ENCODE measurements at places on chromosomes 11 and 22. TPM values are rescaled to one million over a fixed set of nuclear protein-coding genes. Genes with fewer than 3 reads are reported as not detected.

Gene C11orf91
- total RNA-seq = not detected

Gene KDM4E
- not detected for total RNA-seq

Gene SLC22A6
- total RNA-seq = not detected

Gene PIH1D2
- 1.3 TPM for total RNA-seq

Gene BIK
- total RNA-seq = 1.6 TPM

Gene TTC28
- total RNA-seq = 21.0 TPM

Gene TBX1
- 1.0 TPM for total RNA-seq

Gene OR4A16
- total RNA-seq = not detected

Gene IGLL1
- not detected for total RNA-seq

Gene NUP98
- total RNA-seq = 62.0 TPM

Gene OR8G5
- not detected for total RNA-seq

Gene PTPN5
- not detected for total RNA-seq

Gene CCDC73
- total RNA-seq = not detected

Gene PGR
- 2.3 TPM for total RNA-seq

Gene GRM5
- 0.33 TPM for total RNA-seq

Gene OR8K1
- not detected for total RNA-seq

Gene UPK3A
- total RNA-seq = not detected

Gene TMX2
- 46.8 TPM for total RNA-seq
